ENCODE measurements at places on chromosomes 16 and 17.
A peak's percentile ranks its signal among the peaks of the same experiment; 100 is the strongest.

DNA sequence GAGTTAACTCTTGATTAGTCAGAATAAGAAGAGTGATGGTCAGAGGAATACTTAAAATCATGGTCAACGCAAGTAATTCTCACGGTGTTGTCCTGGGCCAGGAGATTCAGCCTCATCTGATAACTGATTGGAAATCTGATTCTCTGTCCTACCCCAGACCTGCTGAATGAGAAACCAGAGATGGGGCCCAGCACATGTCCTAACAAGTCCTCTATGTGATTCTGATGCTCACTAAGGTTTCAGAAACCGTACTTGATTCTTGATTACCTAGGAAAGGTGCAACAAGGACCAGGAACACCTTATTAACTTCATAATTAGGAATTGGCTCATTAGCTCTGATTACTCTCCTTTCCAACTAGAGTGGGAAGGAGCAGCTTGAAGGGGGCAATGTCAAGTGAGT, 44.5 kb downstream of the ANKFY1 start:
- no peak for DNase-seq

DNA sequence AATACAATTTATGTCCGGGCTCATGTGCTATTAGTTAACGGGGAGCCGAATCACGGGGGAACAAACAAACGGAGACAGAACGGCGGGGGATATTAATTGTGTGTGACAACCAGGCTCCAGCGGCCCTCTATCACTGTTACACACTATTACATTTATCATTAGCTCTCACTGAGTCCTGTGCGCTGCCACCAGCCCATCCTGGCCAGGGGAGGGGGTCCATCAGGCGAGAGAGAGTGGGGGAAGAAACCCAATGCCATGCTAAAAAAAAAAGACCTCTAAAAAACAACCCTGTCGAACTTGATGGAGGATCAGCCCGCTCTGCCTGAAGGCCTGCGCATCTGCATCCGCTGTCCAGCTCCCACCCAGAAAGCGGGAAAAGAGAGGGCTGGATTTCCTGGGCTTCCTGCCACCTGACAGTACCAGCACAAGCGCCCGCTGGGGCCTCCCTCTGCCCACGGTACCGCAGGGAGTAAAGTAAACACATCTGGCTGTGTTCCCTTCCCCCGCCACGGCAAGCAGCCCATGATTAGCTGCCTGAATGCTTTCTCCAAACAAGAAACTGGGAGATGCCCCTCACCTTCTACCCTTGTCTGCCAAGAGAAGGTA, 41.7 kb downstream of the PIPOX start:
- no peak for DNase-seq

GRCh38 chr17:48026502-48027321, 10.9 kb downstream of the COPZ2 start:
- DNase-seq = peak; percentile 97

DNA sequence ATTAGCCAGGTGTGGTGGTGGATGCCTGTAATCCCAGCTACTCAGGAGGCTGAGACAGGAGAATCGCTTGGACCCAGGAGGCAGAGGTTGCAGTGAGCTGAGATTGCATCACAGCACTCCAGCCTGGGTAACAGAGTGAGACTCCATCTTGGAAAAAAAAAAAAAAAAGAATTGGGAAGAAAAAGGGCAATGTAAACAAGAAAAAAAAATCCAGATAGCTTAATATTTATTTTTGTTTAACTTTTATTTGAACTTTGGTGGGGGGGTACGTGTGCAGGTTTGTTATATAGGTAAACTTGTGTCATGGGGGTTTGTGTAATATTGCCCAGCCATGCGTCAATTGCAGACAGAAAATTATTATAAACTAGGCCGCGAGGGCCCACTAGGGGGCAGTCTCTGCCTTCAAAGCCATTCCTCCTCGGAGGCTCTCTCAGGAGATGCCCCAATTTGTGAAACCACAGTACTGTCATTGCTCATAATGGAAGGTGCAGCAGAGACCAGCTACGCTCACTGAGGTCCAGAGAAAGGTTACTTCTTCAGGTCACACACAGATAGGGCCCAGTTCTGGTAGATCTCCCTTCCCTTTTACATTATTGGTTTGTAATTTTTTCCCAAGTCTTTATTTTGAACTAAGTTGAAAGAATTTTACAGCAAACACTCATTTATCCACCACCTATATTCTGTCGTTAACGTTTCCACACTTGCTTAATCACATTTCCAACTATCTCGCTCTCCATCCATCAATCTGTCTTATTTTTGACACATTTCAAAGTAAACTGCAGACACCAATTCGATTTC, 206.2 kb downstream of the PRKCB start:
- no peak for DNase-seq

DNA sequence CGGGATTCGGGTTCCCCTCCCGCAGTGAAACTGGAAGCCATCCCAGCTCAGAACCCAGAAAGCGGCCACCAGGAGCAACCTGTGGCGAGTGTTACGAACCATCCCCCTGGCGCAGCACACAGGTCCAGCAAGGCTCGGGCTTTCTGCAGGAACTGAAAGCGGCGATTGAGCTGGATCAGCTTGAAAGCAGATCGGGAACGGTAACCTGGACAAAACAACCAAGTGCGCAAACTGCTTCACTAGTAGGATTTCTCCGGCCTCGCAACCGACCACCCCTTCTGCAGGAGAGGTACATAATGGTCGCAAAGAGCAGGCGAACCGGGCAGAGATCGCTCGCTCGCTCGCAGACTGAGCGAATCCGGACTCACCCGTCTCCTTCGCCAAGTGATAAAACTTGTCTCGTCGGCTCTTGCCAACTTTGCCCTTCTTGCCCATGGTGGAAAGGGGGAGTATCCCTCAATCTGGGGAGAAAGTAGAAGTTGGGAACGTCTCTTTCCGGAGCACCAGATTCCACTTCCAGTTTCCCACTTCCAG, 696 bp upstream of the PSMC5 start:
- no peak for DNase-seq

GRCh38 chr16:89343501-89344457, 126.3 kb downstream of the ZNF778 start:
- DNase-seq = no peak

DNA sequence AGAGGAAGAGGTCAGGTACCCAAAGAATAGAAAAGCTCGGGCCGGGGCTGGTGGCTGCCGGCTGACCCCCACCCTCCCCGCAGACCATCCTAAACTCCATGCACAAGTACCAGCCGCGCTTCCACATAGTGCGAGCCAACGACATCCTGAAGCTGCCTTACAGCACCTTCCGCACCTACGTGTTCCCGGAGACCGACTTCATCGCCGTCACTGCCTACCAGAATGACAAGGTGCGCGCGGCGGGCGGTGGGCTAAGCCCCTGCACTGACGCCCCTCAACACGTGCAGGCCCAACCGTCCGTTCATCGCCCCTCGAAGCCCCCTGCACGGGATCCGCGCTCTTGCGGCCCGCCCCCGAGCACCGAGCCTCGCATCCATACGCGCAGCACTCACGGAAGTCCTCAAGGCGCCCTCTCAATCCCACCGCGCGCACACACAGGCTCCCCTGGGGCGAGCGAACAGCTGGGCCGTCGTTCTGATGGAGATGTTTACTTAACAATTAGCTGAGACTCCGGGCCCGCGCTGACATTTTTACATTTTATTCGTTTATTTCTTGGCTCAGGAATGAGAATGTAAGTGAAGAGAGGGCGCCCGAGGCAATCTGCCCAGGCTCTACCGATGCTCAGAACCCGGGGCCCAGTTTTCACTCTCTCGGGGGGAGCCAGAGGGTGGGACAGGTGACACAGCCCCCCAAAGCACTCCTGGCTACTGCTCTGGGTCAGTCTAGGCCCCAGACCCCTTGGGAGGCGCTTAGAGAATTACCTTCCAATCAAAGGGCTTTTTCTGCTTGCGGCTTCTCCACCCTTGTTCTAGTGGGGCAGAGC, 3.5 kb downstream of the TBX2 start:
- no peak for DNase-seq

GRCh38 chr16:77993111-77993985, 29.0 kb upstream of the CLEC3A start:
- DNase-seq = no peak

GRCh38 chr17:61017317-61018006, 339.8 kb downstream of the BCAS3 start:
- no peak for DNase-seq

- DNase-seq = no peak
Observed at GRCh38 chr17:71203953-71204352, 916.9 kb upstream of the SOX9 start.

- DNase-seq = no peak
Observed at GRCh38 chr17:28008513-28008912, 34.0 kb upstream of the NLK start.

DNA sequence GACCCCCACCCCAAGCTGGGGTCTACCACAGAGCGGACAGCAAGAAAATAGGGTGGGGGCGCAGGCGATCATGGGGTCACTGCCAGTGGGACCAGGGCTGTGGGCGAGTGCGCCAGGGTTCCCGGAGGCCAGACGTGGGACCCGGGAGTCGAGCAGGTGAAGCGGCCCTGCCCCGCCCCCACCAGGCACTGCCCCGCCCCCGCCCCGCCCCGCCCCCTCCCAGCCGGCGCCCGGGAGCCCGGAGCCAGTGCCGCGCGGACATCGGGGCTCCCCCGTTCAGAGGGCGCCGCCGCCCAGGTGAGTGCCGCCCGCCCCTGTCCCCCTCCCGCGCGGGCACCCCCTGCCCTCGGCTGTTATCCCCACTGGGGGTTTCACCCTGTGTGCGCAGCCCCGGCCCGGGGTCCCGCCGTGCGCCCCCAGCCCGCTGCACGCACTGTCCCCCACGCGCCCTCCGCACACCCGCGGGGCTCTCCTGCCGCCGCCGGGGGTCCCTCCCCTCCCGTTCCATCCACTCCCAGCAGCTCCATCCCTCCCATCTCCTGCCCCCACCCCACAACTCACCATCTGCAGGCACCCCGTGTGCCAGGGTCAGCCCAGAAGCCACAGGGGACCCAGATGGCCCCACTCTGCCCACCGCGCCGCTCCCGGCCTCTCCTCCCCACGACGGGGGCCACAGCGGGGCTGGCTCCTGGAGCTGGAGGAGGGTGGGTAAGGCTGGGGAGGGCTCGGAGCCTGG, at the start of gene SSTR5:
SSTR5 (plus strand) TSS at position 222 of the 736 bp plus-strand sequence. CDS start 6,122 bp downstream, outside the sequence.
- DNase-seq = no peak

GRCh38 chr17:66682283-66682682, 152.6 kb upstream of the CACNG5 start:
- DNase-seq = no peak

DNA sequence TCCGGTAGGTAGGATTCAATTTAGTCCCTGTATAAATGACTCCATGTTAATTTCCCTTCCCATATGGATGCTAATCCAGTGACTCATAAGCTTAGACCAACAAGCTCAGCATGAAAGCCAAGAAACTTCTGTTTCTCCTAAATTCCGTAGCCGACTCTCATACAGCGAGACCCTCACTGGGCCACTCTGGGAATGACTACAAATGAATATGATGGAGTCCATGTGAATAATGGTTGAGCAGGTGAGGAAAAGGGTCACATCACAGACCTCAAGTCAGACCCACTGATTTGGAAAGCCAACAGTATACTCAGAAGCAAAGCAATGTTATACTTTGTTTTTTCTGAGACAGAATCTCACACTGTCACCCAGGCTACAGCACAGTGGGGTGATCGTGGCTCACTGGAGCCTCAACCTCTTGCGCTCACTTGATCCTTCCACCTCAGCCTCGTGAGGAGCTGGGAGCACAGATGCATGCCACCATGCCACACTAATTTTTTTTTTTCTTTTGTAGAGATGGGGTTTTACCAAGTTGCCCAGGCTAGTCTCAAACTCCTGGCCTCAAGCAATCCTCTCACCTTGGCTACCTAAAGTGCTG, 14.6 kb downstream of the RSL1D1 start:
- no peak for DNase-seq

DNA sequence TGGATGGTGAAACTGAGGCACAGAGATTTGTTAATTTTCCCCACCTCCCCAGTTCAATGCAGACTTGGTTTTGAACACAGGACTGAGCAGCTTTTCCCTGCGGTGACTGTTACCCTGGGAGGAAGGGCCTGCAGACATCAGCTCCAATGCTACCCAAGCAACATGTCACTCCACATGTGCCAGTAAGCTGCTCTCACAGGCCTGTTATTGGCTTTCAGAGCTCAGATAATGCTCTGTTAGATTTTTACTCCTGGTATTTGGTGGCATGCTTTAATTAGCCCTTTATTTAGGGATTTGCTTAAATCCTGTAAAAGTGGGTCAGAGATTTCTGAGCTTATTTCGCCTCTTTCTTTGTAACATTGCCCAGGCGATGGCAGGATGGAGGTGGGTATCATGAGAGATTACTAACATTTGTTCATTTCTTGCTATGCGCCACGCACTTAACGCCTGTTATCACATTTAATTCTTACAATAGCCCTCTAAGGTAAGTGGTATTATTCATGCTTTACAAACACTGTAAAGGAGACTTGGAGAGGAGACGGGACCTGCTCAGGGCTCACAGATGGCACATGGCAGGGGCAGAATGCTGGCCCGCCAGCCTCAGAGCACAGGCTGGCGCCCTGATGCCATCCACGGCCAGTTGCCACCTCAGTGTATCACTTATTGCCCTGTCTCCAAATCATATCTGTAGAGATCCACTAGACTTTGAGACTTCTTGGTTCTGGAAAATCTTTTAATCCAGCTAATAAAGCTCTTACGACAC, 84.0 kb upstream of the CACNG5 start:
- no peak for DNase-seq

- peak; percentile 61 for DNase-seq
Observed at GRCh38 chr16:595942-596735, 6.3 kb downstream of the RAB40C start.

DNA sequence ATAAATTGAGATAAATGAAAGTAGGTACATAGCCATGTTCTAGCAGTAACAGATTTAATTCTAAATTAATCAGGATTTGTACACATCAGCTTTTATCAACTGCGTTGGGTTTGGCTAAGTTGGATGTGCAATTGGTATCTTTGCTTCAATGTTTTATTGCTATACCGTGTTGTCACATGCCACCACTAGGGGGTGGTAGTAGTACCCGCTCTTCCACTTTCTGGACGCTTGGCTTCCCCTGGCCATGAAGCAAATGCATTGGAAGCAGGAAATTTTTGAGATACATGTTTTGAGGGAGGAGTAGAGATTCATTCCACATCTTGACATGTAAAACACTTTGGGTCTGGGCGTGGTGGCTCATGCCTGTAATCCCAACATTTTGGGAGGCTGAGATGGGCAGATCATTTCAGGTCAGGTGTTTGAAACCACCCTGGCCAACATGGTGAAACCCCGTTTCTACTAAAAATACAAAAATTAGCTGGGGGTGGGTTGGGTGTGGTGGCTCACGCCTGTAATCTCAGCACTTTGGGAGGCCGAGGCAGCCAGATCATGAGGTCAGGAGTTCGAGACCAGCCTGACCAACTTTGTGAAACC, 58.6 kb downstream of the EMP2 start:
- no peak for DNase-seq

DNA sequence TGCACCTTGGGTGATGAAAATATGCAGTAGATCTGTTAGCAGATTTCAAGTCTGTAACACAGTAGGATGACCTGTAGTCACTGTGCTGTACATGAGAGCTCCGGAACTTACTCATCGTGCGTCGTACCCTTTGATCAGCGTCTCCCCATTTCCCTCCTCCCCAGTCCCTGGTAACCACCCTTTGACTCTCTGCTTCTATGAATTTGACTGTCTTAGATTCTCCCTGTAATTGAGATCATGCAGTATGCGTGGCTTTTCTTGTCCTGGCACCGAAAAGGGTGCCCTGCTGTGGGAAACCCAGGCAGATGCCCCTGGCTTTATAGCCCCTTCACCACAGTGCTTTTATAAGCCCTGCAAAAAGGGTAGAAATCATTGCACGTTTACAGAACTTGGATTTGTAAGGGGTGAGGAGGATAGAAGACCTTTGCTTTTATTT, 20.5 kb downstream of the CLEC16A start:
- no peak for DNase-seq

- DNase-seq = no peak
Observed at GRCh38 chr16:81273223-81273950, 34.9 kb downstream of the BCO1 start.

- DNase-seq = no peak
Observed at GRCh38 chr16:82152641-82153112, 17.3 kb downstream of the MPHOSPH6 start.
